GM19239 (cell line): ENCODE measurements at places on chromosomes 5 and 9.

GRCh38 chr5:139389701-139390638 lies at the start of gene MZB1:
TSS of gene MZB1 (minus strand) at chr5:139389913. CDS start at chr5:139389856, 57 bp downstream.
- DNase-seq = peak; percentile 75

DNA sequence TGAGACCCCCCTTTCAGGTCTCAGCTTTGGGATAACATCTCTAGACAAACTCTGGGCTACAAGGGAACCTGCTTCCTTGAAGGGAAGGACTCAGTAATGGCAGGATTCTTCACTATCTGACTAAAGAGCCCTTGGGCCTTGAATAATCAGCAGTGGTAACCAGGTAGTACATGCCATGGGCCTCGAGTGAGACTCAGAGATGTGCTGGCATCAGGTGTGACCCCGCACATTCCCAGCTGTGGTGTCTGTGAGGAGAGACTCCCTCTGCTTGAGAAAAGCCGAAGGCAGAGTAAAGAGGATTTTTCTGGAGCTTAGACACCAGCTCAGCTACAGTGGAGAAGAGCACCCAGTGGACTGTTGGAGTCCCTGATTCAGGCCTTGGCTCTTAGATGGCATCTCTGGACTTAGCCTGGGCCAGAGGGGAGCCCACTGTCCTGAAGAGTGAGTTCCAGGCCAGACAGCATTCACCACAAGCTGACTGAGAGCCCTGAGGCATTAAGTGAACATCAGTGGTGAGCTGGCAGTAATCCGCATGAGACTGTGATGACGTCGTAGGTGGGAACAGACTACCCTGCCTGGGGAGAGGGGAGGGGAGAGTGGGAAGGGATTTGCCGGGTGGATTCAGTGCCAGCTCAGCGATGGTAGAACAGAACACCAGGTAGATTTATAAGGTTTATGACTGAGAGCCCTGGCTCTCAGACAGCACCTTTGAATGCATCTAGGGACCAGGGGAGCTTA lies 5.3 kb upstream of the ZNF782 start:
- no peak for DNase-seq

GRCh38 chr9:104992659-104993058 lies 64.7 kb upstream of the ABCA1 start:
- no peak for DNase-seq

- DNase-seq = no peak
Observed at GRCh38 chr5:102959055-102959454, 160.9 kb downstream of the GIN1 start.

- DNase-seq = no peak
Observed at GRCh38 chr9:22278426-22278825, 168.2 kb upstream of the DMRTA1 start.

DNA sequence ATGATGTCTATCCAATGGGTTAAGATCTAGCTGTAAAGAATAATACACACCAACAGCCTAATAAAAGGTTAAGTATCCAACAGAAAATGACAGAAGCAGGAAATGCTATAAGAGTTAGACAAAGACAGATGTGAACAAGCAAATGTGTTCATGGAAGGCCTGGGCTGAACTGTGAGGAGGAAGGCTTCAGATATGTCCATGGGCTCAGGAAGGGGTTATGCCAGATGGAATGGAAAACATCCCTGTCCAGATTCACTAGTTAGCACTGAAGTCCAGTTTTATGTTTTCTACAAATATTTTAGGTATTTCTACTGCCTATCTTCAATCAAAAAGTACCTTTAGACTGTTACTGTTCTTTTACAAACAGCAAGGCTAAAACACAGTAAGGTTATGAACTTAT lies 27.1 kb downstream of the ERAP1 start:
- DNase-seq = no peak

DNA sequence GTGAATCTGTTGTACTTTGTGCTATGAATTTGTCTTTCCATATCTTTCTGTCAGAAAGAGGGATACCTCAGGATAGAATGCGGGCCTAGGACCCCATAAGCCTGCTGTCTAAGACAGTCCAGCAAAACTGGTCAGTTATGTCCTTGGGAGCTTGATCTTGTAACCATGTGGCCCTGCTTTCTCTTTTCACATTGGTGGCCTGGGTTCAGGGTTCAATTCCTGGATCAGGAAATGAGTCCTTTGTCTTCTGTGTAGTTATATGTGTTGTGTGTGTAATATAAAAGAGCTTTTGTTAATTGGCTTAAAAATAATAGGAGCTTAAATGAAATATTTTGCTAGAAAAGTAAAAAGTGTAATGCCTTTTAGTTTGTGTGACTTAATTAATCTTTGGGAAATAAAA lies 16.9 kb downstream of the FREM1 start:
- no peak for DNase-seq

GRCh38 chr5:37867654-37868053 lies 27.8 kb upstream of the GDNF start:
- no peak for DNase-seq

DNA sequence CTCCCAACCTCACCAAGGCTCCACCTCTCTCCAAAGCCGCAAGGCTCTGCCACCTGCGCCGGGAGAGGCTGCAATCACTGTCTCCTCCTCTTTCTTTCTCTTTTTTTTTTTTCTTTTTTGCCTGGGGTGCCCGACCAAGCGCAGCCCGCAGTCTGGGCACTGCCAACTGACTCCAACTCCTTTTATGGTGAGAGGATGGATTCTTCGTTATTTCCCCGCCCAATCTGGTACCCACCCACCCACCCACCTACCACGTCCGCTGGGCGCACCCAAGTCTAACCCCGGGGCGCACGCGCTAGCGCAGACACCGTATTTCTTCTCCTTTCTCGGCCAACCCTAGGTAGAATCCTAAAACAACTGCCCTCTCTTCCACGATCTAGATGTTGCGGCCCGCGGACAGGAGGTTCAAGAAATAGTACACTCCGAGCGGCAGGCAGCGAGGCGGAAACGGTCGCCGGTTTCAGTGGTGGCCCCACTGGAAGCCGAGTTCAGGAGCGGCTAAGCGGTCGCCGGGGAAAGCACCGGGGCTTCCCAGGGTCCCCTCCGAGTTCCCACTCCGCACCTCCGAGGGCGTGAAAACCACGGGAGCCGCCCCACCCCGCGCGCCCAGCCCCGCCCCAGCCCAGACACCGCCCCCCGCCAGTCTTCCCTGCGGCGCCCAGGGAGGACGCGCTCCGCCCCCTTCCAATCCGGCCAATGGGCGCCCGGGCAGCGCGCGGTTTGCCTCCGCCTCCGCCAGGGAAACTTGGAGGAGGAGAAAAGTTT lies 385 bp upstream of the PTGER4 start:
- peak; percentile 46 for DNase-seq

DNA sequence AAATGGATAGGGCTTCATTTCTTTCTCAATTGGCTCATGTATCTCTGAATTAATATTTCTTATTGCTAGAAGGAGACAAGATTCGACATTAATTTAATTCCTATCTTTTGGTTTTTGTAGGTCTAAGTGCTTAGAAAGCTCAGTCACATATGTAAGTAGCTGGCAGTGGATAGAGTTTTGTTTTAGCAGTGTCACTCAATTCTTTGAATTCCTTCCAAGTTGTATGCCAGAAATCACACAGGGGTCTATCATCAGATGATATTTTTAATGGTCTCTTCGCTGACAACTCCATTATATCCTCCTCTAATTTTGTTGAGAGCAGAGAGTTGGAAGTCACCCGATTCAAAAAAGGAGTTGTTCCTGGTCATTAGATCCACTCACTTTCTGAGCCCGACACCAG lies 82.7 kb downstream of the AMBP start:
- DNase-seq = no peak

- no peak for DNase-seq
Observed at GRCh38 chr5:42250-42649, 49.7 kb upstream of the PLEKHG4B start.

GRCh38 chr5:83294246-83294645 lies 177.3 kb upstream of the VCAN start:
- DNase-seq = no peak

DNA sequence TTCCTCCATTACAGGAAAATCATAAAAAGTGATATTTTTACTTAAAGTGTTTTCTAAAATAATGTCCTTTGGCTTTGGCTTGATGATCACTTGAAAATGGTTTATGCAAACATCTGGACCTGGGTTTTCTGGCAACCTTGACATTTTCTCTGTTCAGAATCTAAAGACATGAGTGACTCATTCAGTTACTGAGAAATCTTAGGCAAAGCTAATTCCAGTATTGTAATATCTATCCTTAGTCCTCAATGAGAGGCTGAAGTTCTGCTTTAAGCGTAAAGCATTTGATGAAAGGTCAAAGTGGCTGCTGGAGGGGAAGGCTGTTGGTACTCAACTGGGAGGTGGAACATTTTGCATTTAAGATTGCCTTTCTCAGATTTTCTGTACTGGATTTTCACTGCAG lies 2.3 kb downstream of the MAN2A1 start:
- DNase-seq = no peak

GRCh38 chr5:9431496-9432258 lies 114.2 kb downstream of the SEMA5A start:
- no peak for DNase-seq

DNA sequence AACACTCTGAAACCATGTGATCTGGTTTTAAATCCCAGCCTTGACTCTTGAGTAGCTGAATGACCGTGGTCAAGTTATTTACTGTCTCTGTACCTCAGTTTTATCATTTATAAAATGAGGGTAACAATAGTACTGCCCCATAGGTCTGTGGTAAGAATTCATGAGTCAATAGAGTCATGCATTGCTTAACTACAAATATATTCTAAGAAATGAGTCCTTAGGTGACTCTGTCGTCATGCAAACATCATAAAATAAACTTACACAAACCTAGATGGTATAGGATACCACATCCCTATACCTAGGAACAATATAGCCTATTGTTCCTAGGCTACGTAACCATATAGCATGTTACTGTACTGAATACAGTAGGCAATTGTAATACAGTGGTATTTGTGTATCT lies 20.3 kb upstream of the ABCA1 start:
- DNase-seq = no peak

GRCh38 chr5:97229688-97230285 lies 46.7 kb upstream of the RIOK2 start:
- DNase-seq = no peak

DNA sequence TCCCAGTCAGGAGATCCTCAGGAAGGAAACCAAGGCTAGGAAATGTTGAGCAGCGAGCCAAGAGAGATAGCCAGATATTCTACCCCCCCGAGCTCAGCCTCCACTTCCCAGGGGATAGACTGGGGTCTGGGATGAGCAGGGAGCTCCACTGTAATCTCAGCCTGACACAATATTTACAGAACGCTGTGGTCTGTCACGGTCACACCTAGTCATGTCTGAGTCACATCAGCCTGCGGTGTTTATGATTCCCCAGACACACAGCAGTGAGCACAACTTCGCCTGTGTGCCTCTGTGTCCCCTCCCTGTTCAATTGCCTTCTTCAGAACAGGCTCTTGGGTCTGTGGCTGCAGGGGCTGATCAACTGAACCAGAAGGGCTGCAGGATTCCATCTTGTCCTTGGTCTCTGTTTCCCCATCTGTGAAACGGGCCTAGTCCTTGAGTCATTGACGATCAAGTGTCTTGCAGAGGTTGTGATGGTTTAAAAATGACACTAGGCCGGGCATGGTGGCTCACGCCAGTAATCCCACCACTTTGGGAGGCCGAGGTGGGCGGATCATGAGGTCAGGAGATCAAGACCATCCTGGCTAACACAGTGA lies 8.6 kb upstream of the PRRX2 start:
- DNase-seq = no peak

GRCh38 chr9:81071108-81071507 lies 618.2 kb downstream of the TLE1 start:
- DNase-seq = no peak

GRCh38 chr5:1965925-1966324 lies 83.2 kb upstream of the IRX4 start:
- DNase-seq = no peak

DNA sequence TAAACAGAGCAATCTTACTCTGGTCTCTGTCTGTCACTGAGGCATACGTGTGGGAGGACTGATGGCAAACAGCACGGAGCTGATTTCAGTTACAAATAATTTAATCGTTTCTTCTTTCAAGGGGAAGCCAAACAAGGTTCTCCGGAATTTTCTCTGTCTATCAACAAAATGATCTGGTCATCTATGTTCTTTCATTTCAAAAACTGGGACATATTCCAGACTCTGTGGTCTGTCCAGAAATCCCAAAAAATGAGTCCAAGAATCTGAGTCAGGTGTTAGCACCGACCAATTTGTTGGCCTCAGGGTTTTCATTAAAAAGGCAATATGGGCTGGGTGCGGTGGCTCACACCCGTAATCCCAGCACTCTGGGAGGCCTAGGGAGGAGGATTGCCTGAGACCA lies 69.9 kb upstream of the ZNF608 start:
- DNase-seq = no peak

DNA sequence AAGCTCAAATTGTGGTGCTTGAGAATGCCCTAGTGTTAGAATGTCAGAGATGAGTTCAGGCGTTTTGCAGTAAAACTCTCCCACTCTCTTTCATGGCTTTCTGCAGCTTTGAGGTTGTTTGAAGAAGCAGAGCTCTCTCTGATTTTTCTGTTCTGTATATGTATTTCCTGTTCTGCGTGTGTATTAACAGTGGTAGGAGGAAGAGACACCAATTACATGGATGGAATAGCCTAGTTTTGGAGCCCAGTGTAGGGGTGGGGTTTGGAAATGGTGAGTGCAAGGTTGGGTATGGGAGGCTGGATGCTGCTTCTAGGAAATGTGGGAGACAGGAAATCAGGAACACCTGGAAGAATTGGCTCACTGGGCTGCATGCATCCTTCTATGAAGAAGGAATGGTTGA lies 12.4 kb downstream of the LARP1 start:
- DNase-seq = no peak

- DNase-seq = no peak
Observed at GRCh38 chr5:41246376-41246775, 33.0 kb upstream of the C6 start.

- DNase-seq = no peak
Observed at GRCh38 chr5:158159621-158160020, 300.7 kb upstream of the CLINT1 start.

GRCh38 chr9:136311051-136312008 lies 7.4 kb upstream of the CCDC187 start:
- DNase-seq = no peak

GRCh38 chr5:1254196-1254595 lies 29.0 kb downstream of the SLC6A18 start:
- no peak for DNase-seq

GRCh38 chr5:142014911-142015584 lies 2.2 kb upstream of the GNPDA1 start:
- no peak for DNase-seq

GRCh38 chr9:17699615-17700330 lies 120.9 kb downstream of the SH3GL2 start:
- DNase-seq = no peak

- peak; percentile 13 for DNase-seq
Observed at GRCh38 chr5:175867587-175868347, 3.6 kb upstream of the CPLX2 start.

DNA sequence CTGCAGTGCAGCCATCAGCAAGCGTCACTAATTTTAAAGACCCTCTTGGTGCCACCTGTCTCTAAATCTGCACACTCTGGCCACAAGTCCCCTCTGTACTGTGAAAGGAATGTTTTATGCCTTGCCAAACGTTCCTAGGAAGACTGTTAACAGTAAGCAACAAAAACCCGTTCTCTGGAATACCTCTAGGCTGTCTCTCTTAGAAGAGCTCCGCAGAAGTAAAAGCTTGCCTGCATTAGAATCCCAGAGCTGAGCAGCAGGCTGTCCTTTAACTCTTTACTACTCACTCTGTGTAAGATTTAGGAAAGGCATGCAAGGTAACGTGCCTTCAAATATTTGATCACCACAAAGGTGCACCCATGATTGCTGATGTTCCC lies 53.9 kb upstream of the C9orf72 start:
- DNase-seq = no peak
